ENCODE measurements at places on chromosomes 6 and 20.

DNA sequence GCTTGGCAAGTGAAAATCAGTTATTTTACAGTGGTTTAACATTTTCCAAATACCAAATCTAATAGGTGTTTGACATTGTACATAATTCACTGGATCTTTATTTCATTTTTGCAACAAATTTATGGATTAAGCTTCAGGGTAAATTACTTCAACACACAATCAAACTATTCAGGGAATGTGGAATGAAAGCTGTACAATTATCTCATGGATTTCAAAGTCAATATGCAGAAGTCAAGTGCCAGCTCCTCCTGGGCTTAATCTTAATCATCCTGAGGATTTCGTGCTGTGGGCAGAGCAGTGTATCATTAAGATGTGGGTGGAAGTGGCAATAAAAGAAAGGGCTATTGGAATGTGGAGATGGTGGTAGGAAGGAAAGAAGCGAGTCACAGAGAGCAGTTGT is 548.8 kb downstream of the COL12A1 start:
- DNase-seq = no peak

DNA sequence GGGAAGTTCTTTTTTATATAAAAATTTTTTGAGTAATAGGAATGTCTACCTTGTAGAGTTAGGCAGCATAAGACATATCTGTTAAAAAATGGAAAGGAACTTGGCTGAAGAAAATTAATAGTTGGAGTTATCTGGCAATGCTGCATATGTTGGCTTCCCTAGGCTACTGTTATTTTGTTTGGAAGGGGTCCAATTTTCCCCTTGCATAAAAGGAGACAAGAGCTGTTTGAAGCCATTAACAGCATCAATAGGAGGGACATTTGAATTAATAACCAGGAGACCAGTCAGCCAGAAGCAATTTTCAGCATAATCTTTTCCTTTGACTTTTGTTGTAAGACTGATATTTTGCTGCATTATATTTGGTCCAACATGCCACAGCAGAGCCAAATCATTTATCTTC is 80.9 kb upstream of the TAB2 start:
- DNase-seq = no peak

DNA sequence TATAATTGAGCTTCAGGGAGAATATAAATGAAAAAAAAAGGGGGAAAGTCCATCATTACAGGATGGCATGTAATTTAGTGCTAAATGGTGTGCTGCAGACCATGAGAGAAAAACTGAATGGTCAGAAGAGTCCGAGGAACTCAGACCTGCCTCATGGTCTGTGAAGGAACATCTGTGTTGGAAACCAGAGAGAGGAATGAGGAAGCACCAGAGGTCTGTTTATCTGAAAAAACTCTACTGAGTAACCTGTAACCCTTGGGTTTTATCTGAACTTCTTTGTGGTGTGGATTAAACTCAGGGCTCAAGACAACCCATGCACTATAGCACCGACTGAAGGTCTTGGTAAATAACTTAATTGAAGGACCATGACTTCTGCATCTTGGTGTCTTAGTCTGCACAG is 108.1 kb downstream of the RNF144B start:
- no peak for DNase-seq

DNA sequence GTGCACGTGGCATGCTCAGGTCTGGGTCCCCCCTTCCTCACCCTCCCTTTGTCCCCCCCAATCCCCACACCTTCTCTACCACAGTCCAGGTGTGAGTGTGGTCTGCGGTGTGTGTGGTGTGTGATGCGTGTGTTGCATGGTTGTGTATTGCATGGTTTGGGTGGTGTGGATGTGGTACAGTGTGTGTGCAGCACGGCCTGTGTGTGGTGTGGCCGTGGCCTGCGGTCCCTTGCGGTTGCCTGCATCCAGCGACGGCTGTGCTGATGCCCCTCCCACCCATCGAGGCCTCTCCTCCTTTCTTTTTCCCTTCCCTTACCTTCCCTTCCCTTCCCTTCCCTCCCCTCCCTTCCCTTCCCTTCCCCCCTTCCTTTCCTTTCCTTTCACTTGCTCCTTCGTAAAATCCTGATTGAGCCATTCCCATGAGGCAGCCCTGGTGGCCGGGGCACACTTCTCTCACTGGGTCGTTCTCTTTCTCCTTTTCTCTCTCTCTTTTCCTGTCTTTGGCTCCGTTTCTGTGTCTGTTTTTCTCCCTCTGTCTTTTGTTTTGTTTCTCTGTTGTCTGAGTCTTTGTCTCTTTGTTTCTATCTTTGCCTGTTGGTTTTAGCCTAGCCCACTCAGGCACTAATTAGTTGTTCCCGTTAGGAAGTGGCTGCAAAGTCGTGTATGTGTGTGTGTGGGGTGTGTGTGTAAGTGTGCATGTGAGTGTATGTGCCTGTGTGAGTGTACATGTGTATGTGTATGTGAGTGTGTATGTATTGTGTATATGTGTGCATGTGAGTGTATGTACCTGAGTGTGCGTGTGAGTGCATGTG is 65.7 kb downstream of the SRC start:
- no peak for DNase-seq

DNA sequence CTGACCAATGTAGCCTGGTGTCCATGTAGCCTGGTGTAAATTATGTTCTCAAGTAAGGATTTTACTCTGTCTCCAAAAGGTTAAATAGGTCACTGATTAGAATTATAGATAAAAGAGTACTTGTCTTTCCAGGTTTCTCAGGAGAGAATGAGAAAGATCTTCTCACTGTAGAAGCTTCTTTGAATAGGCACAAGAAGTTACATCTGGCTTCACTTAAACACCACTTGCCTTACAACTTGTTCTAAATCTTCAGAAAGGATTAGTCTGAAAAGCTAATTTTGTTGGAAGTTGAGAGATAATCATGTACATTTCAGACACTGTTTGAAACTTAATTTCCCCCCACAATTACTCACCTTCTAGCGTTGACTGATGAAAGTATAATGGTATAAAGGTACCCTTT is 275.3 kb downstream of the FARS2 start:
- no peak for DNase-seq

GRCh38 chr6:138227316-138227781 is 9.1 kb upstream of the PBOV1 start:
- no peak for DNase-seq

DNA sequence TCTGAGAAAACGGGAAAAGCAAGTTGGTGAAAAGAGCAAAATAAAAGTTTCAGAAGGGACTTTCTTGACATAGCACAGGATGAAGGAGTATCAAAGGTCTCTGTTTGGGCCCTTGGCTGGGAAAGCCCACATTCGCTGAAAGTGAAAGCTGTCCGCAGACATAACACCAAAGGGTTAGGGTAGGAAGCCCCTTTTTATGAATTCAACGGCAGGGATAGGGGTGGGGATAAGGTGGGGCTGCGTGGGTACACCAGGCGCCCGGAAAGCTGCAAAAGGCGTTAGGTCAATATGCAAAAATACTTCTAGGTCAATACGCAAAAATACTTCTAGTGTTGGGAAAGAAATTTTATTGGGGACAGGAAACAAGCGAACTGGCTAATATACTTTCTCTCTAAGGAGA is 135.1 kb downstream of the OR2B2 start:
- DNase-seq = no peak

DNA sequence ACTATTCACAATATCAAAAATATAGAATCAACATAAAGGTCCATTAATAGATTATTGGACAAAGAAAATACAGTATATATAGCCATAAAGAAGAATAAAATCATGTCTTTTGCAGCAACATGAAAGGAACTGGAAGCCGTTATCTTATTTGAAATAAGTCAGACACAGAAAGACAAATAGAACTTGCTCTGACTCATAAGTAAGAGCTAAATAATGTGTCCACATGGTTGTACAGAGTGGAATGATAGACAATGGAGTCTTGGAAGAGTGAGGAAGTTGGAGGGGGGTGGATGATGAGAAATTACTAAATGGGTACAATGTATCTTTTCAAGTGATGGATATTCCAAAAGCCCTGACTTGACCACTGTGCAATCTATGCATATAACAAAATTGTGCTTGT is 613.5 kb downstream of the PHF3 start:
- DNase-seq = no peak

DNA sequence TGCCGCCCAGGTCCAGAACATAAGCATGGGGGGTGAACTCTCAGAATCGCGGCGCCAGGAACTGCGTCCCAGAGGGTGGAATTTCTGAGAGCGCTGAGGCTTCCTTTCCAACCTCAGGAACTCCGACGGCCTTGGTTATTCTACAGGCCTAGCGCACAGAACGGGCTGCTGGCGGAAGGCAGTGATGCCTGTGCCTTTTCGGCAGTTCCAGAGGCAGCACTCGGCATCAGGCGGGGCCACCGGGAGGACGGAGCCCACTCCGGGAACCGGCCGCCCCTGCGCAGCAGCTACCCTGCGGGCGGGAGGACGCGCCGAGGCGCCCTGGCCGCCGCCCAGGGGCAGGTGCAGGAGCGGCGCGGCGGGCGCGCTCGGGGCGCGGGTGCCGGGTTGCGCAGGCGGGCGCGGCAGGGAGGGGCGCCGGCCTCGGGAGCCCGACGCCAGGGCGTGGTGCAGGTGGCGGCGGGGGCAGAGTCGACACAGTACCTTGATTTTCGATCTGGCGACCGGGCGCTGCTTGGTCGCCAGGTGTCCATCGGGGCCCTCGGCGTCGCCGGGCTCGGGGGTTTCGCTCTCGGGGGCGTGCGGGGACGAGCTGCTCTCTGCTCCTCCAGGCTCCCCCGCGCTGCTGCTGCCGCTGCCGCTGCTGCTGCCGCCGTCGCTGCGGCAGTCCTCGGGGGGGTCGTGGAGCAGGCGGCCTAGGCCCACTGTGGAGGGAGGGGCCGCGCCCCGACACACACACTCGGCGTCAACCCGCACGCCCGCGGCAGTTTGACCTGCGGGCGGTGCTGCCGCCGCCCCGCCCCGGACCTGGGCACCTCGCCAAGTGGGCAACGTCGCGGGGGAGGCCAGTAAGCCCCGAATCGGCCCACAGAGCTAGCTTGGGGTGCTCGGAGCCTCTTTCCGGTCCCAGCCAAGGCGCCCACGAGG is 1.3 kb downstream of the OVOL2 start:
- peak; percentile 76 for DNase-seq

GRCh38 chr6:5665173-5665572 is 341.6 kb downstream of the NRN1 start:
- no peak for DNase-seq

- no peak for DNase-seq
Measured at GRCh38 chr6:132780770-132781371, 17.6 kb downstream of the SLC18B1 start.

DNA sequence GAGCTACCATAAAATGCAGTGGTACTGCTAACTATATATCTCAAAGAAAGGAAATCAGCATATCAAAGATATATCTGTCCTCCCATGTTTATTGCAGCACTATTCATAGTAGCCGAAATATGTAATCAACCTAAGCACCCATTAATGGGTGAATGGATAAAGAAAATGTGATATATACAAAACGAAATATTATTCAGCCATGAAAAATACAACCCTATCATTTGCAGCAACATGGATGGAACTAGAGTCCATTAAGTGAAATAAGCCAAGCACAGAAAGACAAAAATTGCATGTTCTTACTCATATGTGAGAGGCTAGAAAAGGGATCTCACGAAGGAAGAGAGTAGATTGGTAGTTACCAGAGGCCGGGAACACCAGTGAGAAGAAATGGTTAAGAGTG is 126.1 kb downstream of the PDE10A start:
- DNase-seq = no peak

DNA sequence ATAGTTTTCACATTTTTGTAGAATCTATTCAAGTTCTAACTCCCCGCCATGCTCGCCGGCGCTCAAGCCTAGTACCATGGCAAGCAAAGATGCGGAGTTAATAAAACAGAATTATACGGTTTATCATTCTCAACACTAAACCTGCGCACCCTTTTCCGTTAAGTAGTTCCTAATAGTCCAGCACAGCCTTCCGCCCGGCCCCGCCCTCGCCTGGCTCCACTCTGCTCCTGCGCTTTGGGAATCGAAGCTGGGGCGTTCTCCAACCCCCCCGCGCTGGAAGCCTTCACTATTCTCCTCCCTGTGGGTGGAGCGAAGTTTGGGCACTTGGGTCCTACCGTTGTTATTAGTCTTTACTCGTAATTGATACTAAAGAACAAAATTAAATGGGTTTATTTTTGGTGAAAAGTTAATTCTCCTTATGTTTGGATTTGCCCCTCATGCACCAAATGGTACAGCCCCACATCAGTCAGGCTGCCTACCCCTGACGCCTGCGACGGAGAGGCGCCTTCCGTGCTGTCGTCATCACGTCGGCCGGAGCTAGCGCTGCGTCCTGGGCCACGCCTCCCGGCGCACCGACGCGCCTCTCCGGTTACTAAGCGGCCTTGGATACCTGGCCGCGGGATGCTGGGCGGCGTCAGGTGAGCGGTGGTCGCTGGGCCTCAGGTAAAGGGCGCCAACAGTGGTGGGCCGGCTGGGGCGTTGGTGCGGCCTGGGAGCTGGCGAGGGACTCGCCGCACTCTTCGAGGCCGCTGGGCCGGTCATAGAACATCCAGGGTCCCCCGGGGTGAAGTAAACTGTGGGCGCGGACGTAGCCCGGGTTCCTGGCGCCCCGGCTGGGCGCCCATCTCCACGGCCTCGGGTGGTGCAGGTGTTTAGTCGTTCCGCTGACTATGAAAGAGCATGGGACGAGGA is at the start of gene IFT52:
Gene IFT52 (plus strand): TSS at position 546 of the 912 bp plus-strand sequence. CDS start 3,762 bp downstream, outside the sequence.
- peak; percentile 97 for DNase-seq

GRCh38 chr6:155315516-155315871 is 1.2 kb upstream of the TFB1M start:
- no peak for DNase-seq

DNA sequence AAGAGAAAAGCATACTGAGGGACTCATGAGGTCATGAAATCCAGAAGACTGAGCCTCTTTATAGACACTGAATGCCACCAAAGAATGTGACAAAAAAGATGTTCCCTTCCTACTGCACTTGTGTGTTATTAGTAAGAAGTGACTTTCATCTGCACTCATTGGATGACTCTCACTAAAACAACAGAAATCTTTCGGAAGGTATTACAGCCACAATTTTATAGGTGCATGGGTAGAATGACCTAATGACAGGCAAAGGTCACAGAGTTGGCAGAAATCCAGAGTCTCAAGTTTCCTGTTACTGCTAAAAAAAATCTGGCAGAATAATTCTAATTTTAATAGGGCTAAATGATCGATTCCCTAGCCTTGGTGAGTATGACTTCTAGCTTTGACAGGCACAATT is 13.3 kb downstream of the PKHD1 start:
- DNase-seq = no peak

- DNase-seq = peak; percentile 53
Measured at GRCh38 chr6:30100585-30101443, 12.1 kb downstream of the TRIM31 start.

- DNase-seq = no peak
Measured at GRCh38 chr6:77123527-77123926, 339.8 kb downstream of the HTR1B start.

DNA sequence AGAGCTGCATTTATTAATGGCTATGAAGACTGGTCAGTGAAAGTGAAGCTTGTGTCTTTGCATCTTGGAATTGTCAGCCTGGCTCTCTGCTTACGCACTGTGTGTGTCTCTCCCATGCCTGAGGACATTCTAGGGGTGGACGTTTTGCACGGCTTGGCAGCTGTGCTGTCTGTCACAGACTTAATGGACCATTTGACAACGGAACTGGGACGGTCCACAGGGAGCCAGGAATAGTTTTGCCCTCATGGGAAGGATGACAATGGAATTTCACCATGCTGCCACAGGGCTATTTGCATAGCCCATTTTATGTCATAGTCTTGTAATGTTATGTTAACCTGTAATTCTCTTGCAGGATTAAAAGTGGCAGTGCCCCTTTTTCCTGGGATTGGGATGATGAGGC is 44.7 kb downstream of the OR2B6 start:
- DNase-seq = no peak

- no peak for DNase-seq
Measured at GRCh38 chr6:110703010-110703905, 112.0 kb downstream of the CDK19 start.

GRCh38 chr6:117497237-117497636 is 14.8 kb downstream of the DCBLD1 start:
- DNase-seq = no peak

Data from iPS-NIHi11 (cell line).